ENCODE measurements at places on chromosomes 5 and 9. TPM values are rescaled to one million over a fixed set of nuclear protein-coding genes. Genes with fewer than 3 reads are reported as not detected.
A peak's percentile ranks its signal among the peaks of the same experiment; 100 is the strongest.

DNA sequence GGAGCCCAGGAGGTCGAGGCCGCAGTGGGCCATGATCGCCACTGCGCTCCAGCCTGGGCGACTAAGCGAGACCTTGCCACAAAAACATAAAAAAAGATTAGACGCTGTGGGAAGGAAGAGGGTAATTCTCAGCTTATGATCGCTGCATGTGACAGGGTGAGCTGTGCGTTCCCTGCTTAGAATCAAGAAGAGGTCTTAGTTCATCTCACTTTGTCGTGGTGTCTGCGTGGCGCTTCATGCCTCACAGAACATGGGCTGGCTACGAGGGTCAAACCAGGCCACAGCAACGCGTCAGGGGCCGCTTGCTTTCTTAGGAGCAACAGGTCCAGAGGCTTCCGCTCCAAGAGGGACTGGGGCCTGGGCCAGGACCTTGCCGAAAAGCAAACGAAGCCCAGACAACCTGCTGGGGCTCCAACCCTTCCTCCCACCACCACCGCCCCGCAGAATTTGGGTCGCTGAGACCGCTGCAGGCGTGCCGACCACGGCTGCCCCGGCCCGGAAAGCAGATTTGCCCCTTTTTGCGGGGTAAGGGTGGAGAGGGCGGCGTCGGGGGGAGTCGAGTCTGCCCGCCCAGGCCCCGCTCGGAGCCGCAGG, 10.0 kb upstream of the GRIN1 start:
- no peak for DNase-seq

DNA sequence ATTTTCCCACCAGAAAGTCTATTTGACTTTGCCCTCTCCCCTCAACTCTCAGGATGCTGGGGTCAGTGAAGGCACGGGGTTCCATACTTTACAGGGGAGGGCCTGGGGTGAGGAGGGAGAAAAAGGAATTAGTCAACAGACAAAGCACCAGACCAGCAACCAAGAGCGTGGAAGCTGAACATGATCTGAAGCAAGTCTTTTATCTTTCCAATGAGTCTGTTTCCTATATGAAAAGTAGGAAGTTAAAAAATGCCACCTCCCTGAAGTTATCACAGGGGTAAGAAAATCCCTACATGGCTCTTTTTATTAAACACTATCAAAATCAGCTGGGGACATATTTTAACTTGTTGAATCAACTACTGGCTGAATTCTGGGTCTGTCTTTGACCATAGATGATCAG, 337.0 kb downstream of the TRPM3 start:
- DNase-seq, result no peak

- no peak for DNase-seq
These were observed 34.3 kb downstream of the ROR2 start for GRCh38 chr9:91915524-91916263.

GRCh38 chr9:131031005-131031641, 22.1 kb downstream of the LAMC3 start:
- no peak for DNase-seq

- DNase-seq, result no peak
These were observed 188.8 kb downstream of the BNC2 start for GRCh38 chr9:16681652-16681987.

DNA sequence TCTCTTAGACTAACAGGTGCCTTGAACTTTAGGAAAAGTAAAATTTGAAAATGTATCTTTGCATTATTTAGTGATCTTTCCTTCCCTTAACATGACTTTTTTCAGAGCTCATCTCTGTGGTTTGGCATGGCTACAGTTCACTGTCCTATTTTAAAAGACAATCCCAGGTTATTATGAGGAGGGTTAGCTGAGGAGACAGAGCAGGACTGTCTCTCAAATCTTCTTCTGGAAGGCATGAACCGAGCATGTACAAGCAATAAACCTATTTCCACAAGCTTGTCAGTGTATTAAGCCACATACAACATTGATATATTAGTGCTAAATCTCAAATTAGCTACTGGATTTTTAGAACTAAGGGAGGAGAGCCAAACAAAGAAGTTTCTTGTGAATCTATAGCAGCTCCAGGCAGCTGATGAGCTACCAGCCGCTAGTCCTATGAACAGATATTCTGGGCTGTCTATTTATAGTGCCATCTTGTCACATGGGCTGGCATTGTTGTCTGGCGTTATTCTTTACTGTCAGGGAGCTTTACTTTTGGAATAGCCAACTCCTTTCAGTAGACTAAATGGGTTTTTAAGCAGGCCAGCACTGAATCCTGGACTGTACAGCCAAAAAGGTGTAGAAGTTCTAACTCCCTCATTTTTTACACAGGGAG, 171.2 kb upstream of the ACTBL2 start:
- DNase-seq, result no peak

DNA sequence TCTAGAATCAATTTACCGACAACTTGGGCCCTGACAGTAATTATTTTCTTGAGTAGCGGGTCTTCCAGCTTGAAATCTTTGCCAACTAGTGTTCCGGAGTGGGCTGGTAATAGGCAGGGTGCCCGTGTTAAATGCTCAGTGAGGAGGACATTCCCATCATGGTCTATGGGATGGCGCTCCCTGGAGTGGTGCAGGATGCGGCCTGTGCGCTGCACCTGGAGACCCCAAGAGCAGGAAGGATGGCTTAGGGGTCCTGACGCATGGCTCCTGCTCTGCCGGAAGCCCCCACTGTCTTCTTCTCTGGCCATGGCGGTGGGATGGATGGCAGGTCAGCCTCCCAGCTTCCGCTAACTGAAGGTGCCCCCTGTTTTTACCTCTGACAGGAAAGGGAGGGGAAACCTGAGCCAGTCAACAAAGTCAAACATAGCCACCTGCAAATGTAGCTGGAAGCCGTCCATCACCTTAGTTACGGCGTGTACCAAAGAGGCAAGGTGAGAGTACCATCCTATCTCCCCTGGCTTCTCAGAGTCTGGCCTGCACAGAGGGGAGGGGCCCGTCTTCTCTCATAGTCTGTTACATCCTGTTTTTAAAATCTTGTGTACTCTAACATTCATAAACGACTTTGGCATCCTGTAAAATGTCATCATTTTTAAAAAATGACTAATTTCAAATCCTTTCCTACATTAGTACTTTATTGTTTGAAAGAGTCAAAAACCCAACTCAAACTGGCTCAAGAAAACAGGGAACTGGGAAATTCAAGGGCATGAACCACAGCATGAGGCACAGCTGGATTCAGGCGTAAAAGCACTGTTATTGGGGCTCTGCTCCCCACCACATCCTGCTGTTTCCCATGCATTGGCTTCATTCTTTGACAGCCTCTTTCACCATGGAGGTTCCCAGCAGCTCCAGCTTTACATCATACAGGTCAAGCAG, 28.5 kb upstream of the UNC5A start:
- peak; percentile 27 for DNase-seq

- no peak for DNase-seq
These were observed 19.3 kb downstream of the PCSK5 start for GRCh38 chr9:75909776-75910175.

NOXA1 gene
- 2.9 TPM for total RNA-seq

LRRC19 gene
- total RNA-seq, result not detected
